Fibroblast of skin of back (primary cell): ENCODE measurements at places on chromosomes 7 and 10.

DNA sequence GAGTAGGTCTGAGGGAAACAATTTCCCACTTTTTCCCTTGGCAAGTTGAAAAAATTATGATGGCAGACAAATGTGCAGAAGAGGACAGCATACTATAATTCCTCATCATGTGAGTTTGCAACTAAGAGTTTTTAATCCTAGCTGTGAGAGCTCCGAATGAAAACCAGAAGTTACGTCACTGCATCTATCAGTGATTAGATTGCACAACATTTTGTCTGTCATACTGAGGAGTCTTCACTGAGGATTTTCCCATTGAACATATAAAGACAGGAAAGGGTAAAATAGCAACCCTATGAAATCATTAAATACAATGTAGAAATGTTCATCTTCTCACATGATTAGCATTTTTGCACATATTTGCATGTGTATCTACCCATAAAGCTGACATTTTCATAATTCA, 45.8 kb downstream of the ZNF736 start:
- no peak for DNase-seq

- no peak for DNase-seq
Measured at GRCh38 chr7:31910191-31910590, 160.0 kb downstream of the PDE1C start.

GRCh38 chr7:75950111-75950681, 35.2 kb downstream of the POR start:
- DNase-seq, result no peak

DNA sequence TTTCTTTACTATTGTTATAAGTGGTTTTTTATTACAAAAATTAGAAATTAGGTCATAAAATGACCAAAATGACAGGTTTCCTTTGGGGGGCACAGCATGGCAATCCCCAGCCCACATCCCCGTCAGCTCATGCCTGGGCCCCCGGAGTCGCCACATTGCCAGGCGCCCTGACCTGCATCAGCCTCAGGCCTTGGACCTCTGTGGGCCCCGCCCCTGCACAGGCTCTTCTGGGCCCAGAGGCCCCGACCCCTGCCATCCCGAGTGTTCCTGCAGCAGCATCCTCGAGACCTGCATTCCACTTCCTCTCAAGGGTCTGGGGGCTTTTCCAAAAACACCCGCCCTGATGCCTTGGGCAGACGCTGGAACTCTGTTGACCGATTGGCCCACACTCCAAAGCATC, 391.1 kb upstream of the MGMT start:
- DNase-seq, result no peak

DNA sequence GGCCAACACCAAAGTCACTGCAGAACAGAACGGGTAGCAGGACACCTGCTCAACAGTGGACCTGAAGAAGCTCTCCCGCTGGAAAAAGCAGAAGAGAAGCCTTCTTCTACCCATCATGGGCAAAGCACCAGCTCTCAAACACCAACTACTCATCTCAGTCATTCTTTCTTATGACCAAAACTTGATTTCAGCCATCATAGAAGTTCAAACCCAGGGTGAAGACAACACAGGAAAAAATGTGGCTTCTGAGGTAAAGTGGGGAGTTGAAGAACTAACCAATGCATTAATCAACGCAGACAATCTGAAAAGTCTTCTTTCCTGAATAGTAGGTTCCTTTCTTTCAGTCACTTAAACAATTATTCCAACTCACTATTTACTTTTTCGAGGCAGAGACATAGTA, 83.3 kb downstream of the ELMO1 start:
- DNase-seq, result no peak

- no peak for DNase-seq
Measured at GRCh38 chr10:34722404-34722803, 92.7 kb downstream of the PARD3 start.

GRCh38 chr10:37703114-37703513, 154.3 kb downstream of the ZNF248 start:
- DNase-seq, result no peak

- no peak for DNase-seq
Measured at GRCh38 chr10:22252801-22253579, 35.2 kb upstream of the EBLN1 start.

DNA sequence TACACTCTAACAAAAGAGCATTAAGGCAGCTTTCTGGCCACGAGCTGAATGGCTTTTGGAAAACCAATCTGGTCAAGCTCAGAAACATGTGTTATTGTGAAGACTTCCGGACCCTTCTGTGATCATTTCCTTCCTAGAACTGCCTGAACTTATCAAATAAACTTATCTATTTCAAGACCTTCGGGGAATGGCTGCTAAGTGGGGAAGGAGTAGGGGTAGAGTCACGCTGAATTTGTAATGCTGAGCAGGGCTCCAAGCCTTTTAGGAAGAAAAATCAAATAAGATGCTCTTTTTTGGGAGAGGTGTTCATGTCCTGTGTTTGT, 56.6 kb downstream of the PAPSS2 start:
- no peak for DNase-seq

DNA sequence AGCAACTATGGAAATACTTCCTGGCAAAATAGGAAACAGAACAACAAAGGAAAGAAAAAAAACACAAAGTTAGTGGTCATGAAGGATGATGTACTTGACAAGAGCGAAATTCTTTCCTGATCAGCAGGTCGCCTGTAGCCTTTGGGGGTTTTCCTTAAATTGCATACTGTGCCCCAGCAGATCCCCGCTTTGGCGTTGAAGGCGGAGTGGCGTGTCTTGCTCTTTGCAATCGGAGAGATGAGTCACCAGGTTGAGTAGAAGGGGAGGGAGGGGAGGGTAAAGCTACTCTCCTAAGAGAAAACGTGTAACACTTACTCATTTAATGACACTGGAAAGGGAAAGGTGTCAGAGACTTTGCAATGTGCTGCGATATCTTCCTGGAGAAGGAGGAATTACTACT, 587.2 kb downstream of the SORCS1 start:
- peak; percentile 42 for DNase-seq

DNA sequence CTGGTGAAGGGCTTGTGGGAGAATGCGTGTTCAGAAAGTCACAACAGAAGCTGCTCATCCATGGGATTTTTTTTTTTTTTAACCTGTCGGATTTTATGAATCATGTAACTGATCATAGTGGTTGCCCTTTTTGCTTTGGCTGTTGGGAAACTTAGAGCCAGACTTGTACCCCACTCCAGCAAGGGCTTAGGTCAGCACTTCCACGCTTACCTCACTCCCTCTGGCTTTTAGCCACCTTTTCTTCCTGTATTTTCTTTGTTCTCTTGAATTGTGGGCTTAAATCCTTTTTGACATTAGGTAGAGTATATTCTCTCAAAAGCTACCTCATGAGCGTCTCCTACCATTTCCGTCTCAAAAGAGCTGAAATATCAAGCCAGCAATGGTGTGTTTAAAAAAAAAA, 113.6 kb upstream of the BTBD16 start:
- no peak for DNase-seq

DNA sequence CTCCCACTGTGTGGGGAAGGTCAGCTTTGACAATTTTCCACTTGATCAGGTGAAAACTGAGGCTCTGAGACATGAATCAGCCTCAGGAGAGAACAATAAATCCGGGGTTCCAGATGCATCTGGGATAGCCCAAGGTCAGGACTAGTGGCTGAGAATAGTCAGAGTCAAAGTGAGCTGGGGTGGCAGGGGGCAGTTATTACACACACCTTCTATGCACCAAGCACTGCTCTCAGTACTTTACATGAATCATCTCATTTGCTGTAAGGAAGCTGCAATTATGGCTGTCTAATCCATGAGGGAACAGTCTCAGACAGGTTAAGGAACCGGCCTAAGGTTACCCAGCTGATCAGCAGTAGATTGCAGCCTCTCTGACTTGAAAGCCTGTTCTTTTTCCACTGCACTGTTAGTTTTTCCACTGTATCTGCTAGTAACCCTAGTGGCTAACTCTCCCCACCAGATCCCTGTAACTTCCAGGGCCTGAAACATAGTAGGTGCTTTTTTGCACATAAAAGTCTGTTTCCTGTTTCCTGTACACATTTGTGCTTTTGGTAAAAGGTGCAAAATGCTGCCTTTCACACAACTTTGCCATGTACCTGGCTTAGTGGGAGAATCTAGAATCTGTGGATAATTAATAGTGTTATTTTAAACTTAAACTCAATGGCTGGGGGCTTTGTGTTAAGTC, 125.9 kb downstream of the EMX2 start:
- DNase-seq, result no peak

- DNase-seq, result no peak
Measured at GRCh38 chr10:87651801-87652200, 7.9 kb upstream of the PAPSS2 start.

- no peak for DNase-seq
Measured at GRCh38 chr7:37297546-37297945, 151.1 kb downstream of the ELMO1 start.

GRCh38 chr7:139648941-139649425, 125.5 kb downstream of the CLEC2L start:
- no peak for DNase-seq

- peak; percentile 32 for DNase-seq
Measured at GRCh38 chr7:111098011-111098925, 7.3 kb downstream of the LRRN3 start.

DNA sequence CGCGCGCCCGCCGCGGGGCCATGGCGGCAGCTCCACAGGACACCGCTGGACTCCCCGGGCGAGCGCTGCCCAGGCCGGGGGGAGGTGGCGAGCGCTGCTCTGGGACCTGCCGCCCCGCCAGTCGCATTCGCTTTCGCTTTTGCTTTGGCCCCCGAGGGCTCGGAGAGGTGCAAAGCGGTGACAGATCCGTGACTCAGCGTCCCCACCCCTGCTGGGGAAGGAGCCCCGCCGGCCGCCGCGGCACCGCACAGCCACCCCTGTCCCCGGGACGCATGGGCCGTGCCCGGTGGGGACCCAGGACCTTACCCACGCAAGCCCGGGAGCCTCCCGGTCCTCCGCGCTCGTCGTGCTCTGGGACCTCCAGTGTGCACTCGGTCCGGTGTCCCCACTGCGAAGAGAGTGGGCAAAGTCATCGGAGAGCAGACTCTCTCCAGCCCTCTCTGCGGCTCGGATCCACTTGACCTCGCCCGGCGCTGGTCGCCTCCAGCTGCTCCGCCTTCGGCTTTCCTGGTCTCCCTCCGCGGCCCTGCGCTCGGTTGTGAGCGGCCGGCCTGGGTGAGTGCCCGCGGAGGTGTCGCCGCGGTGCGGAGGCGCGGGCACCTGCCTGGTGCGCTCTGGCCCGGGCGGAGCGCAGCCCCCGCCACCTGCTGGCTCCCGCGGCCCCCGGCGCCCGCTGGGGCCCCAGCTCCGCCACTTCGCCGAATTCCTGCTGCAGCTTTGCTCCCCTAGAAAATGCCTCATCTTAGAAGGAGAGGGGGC, at the start of gene IL15RA:
Gene IL15RA, minus strand, starts transcription at position 73 of the 759 bp plus-strand sequence. Its CDS starts 51 bp downstream, at position 22.
- peak; percentile 71 for DNase-seq

GRCh38 chr10:82282782-82283456, 407.9 kb downstream of the NRG3 start:
- no peak for DNase-seq

- DNase-seq, result no peak
Measured at GRCh38 chr10:21475393-21475792, 50.1 kb downstream of the SKIDA1 start.

- DNase-seq, result no peak
Measured at GRCh38 chr7:83159731-83160130, 3.0 kb downstream of the PCLO start.

DNA sequence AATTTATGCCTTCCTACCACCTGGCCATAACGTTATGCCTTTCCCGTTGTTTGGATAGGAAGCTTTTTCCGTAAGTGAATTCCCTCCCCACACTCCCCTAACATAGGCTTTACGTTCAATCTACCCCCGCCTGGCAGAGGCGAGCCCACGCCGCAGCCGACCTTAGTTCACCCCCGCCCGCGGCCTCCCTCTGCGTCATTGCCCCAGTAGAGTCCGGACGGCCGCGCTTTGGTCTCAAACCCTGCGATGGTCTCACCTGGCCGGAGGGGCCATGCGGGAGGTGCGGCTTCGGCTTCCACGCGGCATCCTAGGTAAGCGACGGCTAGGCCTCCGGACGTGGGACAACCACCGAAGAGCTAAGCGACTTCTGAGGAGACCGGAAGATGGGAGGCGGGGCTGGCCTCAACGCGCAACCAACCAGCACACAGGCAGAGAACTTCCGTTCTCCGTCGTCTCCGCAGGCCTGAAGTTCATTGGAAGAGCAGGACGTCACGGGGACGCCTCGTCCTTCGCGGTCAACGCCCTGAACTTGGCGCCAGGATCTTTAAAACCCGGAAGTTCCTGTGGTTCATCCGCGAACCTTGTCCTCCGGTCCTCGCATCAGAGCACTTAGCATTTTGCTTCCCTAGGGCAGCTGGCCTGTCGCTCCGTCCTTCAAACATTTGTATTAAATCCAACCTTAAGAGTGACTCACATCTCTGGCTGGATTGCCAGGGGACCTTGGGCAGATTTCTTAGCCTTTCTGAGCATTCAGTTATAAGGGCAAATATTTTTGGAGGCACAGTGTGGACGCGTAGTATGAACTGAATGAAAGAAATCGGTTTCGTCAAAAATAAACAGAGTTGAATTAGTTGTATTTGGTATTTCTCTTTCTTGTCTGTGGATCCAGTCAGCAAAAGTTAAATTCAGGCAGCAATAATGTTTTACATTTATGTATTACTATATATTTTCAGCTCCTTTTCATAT, at the start of gene CHCHD2:
Gene CHCHD2, minus strand, starts transcription at position 369 of the 966 bp plus-strand sequence. Its CDS starts 63 bp downstream, at position 306.
- peak; percentile 99 for DNase-seq

DNA sequence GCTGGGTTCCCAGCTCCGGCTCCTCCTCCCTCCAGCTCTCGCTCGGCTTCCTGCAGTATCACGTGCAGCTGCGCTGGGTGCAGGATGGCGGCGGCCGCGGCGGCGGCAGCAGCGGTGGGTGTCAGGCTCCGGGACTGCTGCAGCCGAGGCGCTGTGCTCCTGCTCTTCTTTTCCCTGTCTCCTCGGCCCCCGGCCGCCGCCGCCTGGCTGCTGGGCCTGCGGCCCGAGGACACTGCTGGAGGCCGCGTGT, at the start of gene CNNM1:
Gene CNNM1, plus strand, starts transcription at position 53 of the 250 bp plus-strand sequence. Its CDS starts 32 bp downstream, at position 85.
- peak; percentile 33 for DNase-seq

DNA sequence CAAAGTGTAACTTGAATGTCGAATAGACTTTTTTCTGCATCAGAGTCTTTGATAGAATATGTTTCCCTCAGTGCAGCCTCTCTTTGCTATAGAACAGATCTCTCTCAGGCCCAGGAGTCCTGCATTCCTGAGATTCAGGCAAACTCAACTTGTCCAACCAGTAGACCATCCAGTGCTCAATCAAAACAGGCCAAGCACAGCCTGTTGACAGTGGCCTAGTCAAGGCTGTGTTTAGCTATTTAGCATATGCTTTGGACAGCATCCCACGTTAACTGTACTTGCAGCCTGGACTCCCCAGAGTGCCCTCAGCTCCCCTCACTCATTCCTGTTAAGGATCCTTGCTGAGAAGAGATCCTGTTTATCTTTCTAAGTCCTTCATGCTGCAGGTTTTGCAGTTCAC, 16.3 kb downstream of the OR6V1 start:
- no peak for DNase-seq

- no peak for DNase-seq
Measured at GRCh38 chr10:102398172-102399020, 2.9 kb downstream of the NFKB2 start.

DNA sequence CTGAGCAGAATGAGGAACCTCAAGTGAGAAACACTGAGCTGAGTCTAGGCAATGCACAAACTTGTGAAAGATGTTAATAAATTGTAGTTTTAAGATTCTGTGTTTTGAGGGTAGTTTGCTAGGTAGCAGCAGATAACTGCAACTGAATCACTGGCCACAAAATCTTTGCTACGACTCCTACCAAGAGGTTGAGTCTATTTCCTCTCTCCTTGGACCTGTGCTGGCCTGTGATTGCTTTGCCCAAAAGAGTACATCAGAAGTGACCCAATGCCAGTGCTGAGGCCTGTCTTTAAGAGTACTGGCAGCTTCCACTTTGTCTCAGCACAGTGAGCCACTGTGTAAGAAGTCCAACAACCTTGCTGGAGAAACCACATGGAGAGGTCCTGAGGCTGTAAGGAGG, 11.9 kb upstream of the TSPAN13 start:
- no peak for DNase-seq

GRCh38 chr7:28695300-28696295, 262.5 kb downstream of the TRIL start:
- DNase-seq, result no peak
